ENCODE measurements at places on chromosomes 16 and 17.

- DNase-seq = no peak
Observed at GRCh38 chr16:87604634-87605111, 2.4 kb downstream of the JPH3 start.

GRCh38 chr17:13513039-13513405 is 88.7 kb downstream of the HS3ST3A1 start:
- no peak for DNase-seq

- DNase-seq = no peak
Observed at GRCh38 chr16:75250809-75251279, 580 bp downstream of the BCAR1 start.

GRCh38 chr16:47979164-47979520 is 176.7 kb downstream of the ABCC12 start:
- DNase-seq = no peak

DNA sequence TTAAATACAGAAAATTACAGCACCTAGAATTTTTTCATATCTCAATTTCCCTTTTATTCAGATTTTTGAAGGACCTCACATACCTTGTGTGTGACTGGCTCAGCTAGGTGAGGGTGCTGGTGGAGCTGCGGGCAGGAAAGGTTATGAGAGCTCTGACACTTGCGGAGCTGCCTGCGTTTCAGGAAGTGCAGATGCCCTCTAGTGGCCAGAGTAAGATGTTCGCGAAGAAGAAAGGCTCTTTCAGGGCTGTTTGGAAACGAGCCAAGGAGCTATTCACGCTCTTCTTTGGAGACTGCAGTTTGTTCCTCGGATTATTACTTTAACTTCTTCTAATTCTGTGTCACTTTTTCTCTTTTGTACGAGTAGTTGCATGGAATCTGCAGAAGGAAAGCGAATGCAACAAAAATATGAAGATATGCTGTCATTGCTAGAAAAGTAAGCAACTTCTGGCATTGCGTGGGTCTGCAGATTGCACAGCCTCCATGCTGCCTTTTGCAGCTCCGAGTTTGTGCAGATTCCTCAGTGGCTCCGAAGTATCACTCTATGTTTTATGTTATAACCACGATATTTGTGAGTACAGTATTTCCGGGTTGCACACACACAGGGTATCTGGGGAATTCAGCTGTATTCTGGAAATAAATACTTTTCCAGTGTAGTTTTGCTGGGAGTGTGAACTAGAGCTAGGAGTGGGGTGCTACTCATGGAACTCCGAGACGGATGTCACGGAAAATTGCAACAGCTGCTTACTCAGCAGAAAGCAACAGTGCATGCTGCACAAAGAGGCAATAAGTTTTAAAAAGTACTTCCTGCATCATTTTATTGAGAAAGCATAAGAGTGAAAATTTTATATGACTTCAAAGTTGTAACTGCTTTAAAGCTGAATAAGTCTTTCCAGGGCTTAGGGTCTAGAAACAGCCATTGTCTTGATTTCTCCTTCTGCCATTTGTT is 46.3 kb downstream of the DNAH9 start:
- no peak for DNase-seq

DNA sequence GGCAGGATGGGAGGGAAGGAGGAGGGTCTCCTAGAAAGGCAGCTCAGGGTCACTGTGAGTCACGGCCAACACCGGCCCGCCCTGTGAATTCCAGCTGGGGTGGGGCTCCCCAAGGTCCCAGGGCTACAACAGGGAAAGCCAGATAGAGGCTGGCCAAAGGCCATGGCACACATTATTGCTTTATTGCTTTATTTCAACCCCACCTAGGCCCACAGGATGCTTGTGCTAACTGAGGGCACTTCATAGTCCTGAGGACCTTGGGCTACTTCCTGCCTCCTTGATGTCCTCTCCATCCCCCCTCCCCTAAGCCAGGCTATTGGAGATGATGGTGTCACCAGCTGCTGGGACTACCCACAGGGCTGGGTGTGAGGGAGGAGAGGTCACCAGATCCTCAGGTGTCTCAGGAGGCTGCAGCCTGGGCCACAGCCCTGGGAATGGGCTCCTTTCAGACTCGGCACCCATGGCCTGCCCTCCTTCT is 26.1 kb downstream of the LRRC75A start:
- DNase-seq = no peak

DNA sequence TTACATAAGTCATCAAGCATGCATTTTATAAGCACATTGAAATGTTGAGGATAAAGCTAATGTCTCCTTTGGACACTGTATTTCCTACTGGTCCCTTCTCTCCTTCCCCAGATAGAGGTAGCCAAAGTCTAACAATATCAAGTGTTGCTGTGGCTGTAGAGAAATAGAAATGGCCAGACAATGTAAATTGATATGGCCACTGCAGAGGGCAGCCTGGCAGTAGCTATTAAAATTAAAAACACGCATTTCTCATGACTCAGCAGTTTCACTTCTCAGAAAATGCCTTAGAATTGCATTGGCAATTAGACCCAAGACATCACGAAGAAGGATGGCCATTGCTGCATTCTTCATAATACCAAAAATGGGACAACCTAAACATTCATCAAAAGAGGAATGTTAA is 46.8 kb upstream of the MRTFB start:
- DNase-seq = no peak

- no peak for DNase-seq
Observed at GRCh38 chr16:3637371-3637923, 17.0 kb upstream of the DNASE1 start.

- DNase-seq = no peak
Observed at GRCh38 chr17:71371809-71372208, 749.0 kb upstream of the SOX9 start.

GRCh38 chr16:52773026-52773425 is 226.1 kb upstream of the TOX3 start:
- DNase-seq = no peak

DNA sequence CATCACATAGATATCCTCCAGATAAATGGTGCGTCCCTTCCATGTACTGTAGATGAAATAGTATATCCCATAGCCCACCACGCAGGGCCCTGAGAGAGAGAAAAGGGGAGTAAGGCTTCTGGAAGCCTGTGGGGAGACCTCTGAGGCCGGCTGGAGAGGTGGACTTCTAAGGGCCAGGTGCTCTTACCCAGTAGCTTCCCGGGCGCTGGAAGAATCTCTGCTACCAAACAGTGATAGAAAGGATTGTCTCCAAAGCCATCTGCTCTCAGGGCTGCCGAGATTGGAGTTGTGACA is 718 bp downstream of the SAT2 start:
- no peak for DNase-seq

DNA sequence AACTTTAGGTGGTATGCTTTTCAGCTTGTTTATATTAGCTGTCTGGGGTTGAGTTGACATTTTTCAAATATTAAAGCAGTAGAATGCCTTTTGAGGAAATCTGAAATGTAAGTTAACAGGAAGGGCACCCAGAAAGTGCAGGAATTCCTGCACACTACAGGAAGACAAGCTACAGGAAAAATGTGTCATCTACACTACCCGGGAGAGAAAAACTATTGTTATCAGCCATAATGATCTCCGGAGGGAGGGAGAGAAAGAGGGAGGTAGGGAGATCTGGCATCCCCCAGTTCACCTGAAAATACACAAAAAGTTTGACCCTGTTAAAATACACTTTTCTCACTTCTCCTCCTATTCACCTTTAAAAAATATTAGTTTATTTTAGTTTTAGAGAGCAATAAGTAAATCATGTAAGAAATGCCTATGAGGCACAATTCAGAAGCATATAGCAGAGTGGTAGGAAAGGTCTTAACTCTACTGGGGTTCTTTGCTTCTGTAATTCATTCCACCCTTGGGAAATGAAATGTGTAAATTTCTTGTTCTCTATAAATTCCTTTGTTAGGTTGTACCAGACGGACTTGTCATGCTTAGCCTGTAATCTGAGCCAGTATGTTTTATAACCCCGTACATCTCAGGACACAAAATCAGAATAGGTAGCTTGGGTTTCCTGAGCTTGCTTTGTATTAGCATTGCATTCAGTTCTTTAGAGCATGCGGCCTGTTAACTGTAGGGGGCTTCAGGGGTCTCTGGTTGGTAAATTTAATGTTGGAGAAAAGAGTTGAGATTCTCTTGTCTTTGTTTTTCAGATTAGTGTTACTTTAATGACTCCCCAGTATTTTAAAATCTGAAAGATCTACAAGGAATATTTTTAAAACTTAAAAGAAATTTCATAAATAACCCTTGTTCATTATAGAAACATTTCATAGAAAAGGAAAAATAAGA is 3.3 kb downstream of the MAP2K6 start:
- no peak for DNase-seq

DNA sequence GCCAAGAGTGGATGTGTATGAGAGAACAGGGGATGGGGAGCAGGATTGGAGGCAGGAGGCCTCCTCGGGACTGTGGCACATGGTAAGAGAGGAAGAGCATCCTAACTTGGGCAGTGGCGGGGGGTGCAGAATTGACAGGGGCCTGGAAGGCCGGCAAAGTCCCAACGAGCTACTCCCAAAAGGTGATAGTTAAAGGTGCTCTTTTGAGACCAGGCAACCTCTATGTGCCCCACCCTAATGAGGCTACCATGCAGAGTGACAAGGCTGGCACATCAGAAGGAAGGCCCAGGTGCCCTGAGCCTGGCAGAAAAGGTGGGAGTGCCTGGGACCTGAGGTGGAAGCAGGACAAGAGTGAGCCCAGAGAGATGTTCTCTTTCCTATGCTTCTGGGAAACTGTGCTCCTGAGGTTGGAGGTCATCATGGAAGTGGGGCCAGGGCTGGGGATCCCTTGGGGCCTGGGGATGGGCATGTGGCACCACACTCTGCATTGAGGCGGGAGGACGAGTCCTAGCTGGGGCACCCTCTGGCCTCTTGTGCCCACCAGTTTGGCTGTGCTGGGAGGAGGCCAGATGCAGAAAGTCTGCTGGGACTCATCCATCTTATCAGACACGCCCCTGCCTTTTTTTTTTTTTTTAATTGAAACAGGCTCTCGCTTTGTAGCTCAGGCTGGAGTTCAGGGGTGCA is 5.9 kb downstream of the RAB11FIP4 start:
- DNase-seq = no peak

- DNase-seq = no peak
Observed at GRCh38 chr17:17533901-17534441, 37.8 kb upstream of the RASD1 start.

DNA sequence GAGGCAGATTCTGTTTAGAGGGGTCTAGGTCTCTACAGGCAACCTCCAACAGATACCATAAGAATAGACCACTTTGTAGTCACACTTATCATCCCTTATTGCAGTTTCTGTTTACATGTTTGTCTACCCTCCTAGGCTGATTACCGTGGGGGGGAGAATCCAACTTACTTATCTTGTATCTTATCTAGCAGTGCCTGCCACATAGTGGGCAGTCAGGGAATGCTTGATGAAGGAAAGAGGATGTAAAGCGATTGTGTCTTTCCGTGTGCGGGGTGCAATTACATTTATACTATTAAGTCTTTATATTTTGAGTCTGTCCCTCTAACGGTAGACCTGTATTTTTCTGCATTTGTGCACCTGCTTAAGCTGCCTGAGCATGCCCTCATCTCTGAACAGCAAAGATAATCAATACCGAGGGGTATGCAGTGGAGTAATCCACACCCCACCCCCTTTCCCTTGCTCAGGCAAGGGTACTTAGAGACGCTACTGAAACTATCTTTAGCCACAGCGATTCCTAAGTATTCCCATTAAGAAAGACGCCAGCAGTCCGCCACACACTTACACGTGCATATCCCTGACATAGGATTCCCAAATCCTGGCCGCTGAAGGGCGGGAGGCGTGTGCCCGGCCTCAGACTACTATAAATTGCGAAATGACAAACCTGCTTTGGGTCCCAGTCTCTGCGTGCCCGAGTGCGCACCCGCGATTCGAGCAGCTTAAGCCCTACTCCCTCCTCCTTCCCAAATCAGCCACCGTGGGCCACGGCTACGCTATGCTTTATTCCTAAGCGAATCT is 635 bp upstream of the AATF start:
- DNase-seq = no peak

DNA sequence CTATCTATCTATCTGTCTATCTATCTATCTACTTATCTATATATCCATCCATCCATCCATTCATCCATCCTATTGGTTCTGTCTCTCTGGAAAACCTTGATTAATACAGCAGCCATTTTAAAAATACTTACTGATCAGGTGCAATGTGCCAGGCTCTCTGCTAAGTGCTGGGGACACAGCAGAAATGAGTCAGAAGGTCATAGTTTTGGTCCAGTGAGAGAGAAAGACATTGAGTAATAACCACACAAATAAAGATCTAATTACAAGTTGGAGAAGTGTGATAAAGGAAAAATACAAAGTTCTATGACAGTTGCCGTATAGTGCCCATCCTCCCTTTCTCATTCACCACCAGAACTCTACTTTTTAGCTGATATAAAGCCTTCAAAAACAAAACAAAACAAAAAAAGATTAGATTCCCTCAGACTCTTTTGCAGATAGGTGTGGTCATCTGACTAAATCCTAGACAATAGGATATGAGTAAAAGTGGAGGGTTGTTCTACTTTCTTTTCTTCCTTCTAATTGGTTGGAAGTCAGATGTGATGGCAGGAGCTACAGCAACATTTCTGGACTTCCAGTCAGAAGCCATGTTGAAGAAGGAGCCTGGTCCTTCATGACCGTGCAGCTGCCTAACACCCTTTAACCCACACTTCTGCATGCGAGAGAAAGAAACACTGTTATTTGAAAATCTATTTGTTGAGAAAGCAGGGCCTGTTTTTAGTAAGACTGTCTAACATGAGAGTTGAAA is 72.0 kb upstream of the TOX3 start:
- no peak for DNase-seq

- no peak for DNase-seq
Observed at GRCh38 chr17:10067446-10068143, 130.8 kb downstream of the GAS7 start.

GRCh38 chr16:84091460-84091859 is 25.3 kb downstream of the MBTPS1 start:
- peak; percentile 85 for DNase-seq

- DNase-seq = no peak
Observed at GRCh38 chr17:17979778-17980177, 7.1 kb downstream of the DRC3 start.

DNA sequence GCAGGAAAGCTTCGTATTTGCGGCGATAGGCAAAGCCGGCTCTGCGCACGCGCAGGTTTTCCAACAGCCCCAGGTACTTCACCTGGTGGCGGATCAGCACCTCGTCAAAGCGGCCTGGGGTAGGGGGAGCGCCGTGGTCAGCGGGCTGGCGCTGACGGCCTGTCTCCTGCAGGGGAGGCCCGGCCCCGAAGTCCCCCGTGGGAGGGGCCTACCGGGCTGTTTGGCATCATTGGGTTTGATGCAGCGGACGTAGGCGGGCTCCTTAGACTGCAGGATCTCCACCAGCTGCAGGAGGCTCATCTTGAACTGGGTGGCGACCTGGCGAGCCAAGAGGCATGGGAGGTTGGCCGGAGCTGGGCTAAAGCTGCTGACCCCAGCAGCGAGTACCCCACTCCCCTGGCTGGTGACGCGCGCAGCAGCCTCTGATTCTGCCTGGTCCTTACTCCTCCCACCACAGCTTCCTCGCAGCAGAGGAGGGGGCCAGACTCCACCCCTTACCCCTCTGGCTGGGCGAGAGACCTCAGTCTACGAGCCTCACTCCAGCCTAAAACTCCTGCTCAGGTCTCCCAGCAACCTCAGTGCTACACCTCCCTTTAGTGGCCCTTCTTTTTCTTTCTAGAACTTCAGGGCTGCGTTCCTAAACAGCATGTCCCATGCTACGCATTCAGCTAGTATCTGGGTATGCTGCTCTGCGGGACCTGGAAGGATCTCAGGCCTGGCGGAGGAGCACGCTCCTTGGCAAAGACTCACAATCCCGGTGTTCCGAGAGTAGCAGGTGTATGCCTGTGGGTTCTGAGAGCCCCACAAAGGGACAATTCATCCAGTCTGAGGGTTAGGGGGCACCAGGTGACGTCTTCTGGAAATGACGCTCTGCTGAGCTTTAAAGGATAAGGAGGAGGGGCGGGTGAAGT is 16.1 kb upstream of the CRK start:
- DNase-seq = no peak

- DNase-seq = no peak
Observed at GRCh38 chr17:43324205-43324893, 74.4 kb upstream of the ARL4D start.

Measured in posterior cingulate gyrus (tissue), 11 donors.